ENCODE measurements at places on chromosomes 3 and 15.

- no peak for ATAC-seq
Measured at GRCh38 chr3:58271901-58272501, 34.0 kb upstream of the RPP14 start.

GRCh38 chr3:43765521-43765971 is 74.8 kb downstream of the ABHD5 start:
- ATAC-seq, result no peak

GRCh38 chr15:70385711-70386110 is 288.0 kb upstream of the TLE3 start:
- ATAC-seq, result no peak

- no peak for ATAC-seq
Measured at GRCh38 chr3:132228923-132229322, 88.3 kb upstream of the ACP3 start.

DNA sequence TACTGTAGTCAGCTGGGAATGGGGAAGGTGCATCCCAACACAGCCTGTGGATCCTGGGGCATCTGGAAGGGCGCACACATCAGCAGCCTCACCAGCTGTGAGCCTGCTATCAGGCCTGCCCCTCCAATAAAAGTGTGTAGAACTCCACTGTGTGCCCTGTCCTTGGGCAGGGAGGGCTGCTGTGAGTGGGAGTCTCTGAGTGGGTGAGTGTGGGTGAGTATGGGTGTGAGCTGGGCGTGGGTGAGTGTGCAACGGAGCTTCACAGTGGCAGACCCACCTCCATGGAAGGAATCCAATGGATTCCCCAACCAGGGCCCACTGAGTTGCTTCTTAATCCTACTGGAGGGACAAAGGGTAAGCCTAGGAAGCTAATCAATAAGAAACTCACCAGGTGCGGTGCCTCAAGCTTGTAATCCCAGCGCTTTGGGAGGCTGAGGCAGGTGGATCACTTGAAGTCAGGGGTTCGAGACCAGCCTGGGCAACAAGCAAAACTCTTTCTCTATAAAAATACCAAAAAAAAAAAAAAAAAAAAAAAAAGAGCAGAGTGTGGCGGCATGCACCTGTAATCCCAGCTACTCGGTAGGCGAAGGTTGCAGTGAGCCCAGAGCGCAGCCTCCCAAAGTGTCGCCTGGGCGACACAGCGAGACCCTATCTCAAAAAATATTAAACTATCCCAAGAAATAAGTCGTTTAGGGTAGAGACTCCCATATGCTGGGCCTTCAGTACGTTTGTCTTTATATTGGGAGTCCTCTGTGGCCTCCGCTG is 555 bp upstream of the RCCD1 start:
- ATAC-seq, result no peak

DNA sequence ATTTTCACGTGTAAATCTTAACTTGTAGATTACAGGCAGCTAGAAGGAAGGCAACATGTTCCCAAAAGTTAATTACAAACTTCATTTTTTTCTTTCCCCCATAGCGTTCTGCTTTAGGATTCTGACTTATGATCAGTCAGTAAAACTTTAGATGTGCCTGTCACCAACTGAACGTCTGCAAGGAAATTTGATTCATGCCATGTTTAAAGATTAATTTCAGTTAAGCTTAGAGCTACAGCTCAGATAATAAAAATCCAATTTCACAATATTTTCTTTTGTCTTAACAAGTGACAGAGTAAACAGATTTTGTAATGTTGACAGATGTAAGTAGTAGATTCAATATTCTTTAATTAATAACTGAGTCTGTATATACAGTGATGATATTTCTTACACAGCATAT is 253.1 kb downstream of the NFKBIZ start:
- no peak for ATAC-seq

DNA sequence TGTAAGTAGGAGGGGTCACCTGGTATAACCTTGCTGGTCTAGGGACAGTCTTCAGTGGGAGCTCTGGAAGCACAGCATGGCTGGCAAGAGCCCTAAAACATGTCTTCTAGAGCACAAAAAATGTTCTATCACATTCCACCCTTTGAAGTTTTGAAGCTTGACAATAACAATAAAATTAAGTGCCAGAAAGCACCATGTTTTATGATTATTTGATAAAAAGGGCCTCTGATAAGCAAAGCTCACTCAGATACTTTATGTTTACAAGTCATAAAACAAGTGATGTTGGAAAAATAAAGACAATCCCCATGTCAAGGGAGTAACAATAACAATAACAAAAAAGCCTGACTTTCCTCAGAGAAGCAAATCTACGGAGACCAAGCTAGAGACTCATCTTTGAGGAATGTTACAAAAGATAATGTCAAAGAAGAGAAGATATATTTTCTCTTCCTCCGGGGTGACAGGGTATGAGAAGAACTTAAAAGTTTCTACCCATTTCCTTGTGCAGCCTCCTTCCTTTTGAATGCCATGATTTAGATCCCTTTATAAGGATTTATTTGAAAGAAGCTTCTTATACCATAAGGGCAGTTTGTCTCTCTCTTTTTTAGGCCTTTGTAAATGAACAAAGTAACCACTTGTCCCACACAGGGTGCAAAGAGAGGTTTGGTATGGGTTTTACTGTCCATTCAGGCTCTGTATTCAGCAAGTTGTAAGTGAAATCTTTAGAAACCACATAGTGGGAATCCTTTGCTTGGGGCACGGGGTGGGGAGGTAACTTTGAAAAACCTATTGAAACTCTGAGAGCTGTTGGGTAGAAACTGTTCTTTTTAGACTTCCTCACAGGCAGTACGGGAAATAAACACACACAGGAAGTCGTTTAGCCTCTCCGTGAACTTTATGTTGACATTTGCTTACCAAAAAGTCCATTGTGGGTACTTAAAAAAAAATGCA is 109.6 kb upstream of the RBMS3 start:
- ATAC-seq, result no peak

DNA sequence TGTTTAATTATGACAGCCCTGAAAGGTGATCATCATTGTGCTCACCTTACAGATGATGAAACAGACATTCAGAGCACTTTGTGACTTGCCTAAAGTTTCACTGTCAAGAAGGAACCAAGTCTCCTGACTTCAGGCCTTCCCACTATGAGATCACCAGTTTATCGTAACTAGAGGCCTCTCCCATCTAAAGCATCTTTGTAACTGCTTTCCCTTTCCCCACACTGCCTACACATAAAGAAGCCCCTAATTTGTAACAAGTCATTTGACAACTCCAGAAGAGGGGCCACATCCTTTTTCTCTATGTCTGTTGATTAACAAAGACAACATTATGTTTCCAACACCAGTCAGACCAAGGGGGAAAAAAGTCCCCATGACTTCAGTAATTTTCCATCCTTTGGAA is 1.1 kb downstream of the KLHL6 start:
- peak; percentile 43 for ATAC-seq

DNA sequence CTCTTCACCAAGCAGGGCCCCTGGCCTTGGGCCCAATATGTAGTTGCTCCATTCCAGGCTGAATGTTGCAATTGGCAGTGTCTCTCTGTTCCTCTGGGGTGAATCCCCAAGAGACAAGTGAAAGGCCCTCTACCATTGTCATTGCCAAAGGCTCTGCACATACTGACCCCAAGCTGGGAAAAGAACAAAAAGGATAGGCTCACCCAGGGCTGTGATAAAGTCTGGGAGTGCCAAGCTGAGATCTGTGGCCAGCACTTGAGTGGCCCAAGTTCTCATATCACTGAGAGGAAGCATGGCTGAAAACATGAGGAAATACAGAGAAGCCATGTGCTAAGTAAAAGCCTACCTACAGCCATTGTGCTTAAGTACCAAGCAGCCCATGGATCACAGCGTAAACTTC is 612.2 kb upstream of the EPHA6 start:
- ATAC-seq, result no peak

DNA sequence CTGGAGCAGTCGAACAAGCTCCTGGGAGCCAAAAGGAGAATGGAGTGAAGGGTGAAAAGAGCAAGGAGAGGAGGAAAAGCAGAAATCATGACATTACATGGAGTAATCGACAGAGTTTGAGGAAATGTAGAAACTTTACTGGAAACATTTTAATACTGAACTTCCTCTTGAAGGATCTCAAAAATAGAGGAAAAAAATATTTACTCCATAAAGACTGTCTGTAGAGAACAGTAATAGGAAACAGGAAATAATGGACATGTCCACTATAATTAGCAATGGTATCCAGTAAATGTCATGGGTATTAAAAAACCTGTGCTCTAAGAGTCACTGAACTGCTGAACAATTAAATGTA is 53.0 kb downstream of the TBC1D2B start:
- no peak for ATAC-seq

DNA sequence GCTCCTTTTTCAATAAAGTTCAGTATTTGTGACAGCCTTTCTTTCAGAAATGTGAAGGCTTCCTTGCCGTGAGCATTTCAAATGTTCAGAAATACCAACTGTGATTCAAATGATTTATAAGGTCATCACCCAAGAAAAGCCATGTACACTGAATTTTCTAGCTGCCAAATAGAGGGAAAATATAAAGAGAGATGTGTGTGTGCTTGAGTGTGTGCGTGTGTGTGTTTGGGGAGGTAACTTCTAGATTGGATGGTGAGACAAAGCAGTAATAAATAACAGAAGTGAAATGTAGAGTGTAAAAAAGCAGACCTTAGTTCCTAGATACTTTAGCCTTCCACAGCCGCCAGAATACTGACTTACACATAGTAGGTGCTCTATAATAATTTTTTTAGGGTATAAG is 577.4 kb downstream of the TBL1XR1 start:
- peak; percentile 12 for ATAC-seq

- ATAC-seq, result no peak
Measured at GRCh38 chr3:7388026-7388425, 527.1 kb downstream of the GRM7 start.

- peak; percentile 1 for ATAC-seq
Measured at GRCh38 chr15:63052961-63053698, 10.6 kb downstream of the TPM1 start.

- ATAC-seq, result no peak
Measured at GRCh38 chr3:123760817-123761216, 123.3 kb downstream of the MYLK start.

GRCh38 chr15:35279811-35280210 is 194.7 kb upstream of the NANOGP8 start:
- ATAC-seq, result no peak

DNA sequence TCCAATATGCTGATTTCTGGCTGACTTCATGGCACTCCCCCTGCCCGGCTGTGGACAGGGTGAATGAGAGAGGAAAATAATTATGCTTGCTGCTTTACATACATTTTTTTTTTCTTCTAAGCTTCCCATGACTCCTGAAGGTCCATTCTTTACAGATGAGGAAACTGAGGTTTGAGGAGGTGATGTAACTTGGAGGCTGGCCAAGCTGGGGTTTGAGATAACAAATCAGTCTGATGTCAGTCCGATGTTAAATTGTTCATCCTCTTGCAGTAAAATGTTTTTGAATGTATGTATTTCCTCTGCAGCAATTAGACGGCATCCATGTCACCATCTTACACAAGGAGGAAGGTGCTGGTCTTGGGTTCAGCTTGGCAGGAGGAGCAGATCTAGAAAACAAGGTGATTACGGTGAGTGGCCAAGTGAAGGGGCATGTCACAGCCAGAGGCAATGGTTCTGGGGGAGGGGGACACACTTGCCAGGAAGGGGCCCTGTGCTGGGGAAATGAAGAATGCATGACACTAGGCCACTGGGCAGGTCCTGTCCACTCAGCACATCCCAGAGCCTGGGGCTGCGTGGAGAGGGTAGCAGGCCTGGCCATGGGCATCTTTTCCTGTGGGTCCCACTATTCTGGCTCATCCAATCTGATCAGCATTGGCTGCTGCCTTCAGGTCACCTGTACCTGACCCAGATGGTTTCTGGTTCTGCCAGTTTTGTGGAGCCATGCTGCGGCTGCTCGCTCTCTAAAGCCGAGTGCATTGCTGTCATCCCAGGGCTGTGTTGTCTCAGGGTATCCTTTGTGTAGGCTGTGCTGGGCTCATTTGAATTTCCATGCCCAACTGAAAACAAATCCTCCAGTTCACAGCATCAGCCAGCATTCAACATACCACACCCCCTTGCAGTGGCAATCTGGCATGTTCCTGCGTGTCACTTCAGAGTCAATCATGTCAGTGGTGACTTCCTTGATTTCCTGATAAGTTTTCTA is 20.4 kb downstream of the STARD5 start:
- ATAC-seq, result peak; percentile 95

DNA sequence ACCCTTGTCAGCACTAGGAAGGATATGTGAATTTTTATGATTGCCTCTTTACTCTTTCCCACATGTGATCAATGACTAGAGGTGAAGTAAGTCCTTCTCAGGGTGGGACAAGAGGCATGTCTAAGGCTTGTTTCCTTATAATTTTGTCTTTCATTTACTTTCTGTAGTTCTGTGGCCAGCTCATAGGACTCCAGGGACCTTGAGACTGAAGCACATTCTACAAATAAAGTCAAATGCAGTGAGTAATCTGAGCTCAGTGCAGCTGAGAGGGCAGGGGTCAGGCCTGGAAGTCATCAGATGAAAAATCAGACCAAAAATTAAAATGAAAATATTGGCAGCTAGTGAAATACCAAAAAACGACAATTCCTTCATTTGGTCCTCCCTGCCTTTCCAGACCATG is 424.7 kb upstream of the THBS1 start:
- no peak for ATAC-seq

DNA sequence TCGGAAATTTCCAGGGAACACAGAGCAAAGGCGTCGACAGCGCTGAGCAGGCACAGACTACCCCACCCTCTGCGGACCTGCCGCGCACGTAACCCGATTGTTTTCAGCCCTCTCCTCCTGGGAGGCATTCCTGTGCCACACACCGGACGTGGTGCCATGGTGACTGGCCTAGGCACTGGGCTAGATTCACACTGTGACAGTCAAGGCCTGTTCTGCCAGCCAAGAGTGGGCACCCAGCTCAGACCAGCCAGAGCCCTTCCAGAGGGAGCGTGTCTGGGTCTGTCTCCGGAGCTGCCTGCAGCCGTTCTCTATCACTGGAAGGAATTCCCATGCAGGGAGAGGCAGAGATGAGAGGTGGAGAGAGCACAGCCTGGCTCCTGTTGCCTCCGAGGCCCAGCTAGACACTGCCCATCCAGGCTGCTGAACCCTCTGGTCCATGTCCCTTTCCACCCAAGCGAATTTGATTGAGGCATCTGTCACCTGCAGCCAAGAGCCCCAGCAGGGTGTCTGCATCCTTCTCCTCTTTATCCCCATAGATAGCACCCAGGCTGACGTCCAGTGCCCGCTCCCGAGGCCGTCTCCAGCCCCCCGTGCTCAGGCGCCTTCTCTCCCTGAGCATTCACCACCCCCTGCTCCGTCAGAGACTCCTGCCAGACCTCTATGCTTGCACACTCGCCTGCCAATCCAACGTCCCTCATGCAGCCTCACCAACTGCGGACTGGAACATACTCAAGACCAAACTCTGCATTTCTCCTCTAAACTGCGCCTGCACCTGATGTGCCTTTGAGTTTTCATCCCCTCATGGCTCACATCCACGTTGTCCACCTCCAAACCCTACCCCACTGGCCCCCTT is 267.5 kb downstream of the OCA2 start:
- ATAC-seq, result no peak

- ATAC-seq, result peak; percentile 67
Measured at GRCh38 chr3:61561374-61562041, at the start of gene PTPRG. TSS of gene PTPRG (plus strand) at chr3:61561571. CDS start at chr3:61562288, 717 bp downstream.

DNA sequence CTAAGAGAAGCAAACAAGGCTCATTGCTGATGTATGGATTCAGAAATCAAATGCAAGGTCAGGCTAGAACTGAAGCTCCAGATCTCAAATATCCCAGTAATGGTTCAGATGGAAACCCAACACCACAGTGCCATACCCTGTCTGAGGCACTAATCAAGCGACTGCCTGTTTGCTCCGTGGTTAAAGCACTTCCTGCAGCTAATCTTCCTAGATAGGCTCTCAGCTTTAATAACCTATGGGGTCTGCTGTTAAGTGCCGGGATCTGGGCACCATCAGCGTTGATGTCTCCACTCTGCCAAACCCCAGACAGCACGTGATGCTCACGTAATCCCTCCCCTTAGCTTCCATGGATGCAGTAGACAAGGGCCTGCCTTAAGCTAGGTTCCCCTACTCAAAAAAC is 262.6 kb downstream of the MECOM start:
- no peak for ATAC-seq
